ENCODE measurements at places on chromosomes 4 and X.

DNA sequence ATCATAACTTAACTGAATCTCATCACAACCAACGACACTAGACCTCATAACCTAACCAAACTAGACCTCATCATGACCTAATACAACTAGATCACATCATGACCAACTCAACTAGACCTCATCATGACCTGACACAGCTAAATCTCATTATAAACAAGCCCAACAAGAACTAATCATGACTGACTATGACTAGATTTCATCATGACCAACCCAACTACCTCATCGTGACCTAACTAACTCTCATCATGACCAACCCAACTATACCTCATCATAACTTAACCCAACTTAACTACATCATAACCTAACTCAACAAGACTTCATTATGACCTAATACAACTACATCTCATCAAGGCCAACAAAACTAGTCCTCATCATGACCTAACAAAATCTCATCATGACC is 86.8 kb downstream of the DHRSX start:
- DNase-seq: no peak

DNA sequence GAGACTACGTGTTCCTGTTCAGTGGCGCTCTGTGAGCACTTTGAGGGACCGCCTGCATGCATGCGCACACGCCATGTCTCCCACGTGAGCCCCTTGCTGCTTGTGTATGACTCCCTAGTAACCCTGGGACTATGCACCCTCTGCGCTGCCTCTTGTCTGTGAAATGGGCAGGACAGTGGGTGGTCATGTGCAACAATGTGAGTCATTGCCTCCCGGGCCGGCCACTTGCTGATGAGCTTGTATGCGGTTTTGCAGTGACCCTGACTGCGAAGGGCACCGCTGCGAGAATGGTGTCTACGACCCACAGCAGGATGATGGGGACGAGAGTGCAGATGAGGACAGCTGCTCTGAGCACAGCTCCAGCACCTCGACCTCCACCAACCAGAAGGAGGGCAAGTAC is 61.4 kb downstream of the TNIP2 start:
- DNase-seq: no peak

GRCh38 chr4:162126729-162127128 is 37.1 kb downstream of the FSTL5 start:
- no peak for DNase-seq

GRCh38 chrX:101485212-101485949 is at the start of gene ARMCX4:
Gene ARMCX4 (plus strand): TSS chrX:101485456. CDS start chrX:101488590, 3,134 bp downstream.
- peak; percentile 32 for DNase-seq

GRCh38 chr4:158353541-158354304 is 143.4 kb downstream of the TMEM144 start:
- DNase-seq: no peak

DNA sequence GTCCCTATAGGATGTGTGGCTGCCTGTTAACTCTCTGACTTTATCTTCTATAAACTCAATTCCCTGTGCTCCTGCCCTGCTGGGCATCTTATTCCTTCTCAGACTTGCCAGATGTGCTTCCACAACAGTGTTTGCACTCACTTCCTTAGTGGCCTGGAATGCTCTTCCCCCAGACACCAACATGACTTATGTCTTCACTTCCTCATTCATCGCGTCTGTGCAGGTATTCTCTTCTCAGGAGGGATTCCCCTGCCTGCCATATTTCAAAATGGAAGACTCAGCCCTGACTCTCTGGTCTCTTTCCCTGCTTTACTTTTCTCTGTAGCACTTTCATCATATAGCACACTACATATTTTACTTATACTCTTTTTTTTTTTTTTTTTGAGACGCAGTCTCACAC is 344.0 kb downstream of the CENPC start:
- no peak for DNase-seq

DNA sequence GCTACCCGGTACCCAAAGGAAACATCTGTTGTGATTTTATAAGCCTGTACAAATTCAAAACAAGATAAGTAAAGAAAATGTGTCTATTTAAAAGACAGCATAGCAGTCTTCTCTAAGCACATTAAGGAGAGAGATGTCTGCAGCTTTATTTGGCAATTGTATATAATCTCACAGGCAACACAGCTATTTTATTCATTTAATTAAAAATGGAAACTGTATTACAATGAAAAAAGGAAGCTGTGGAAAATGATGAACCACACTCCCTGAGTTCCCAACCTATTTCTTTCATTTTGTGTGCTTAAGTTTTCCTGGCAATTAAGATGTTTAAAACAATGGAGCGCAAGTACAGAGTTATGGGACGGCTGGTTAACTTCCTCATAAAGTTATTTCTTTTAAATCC is 78.4 kb downstream of the CBLL2 start:
- no peak for DNase-seq

GRCh38 chrX:46325312-46325877 is 219.8 kb downstream of the ZNF674 start:
- no peak for DNase-seq

- DNase-seq: no peak
Measured at GRCh38 chr4:138401334-138401733, 159.2 kb upstream of the SLC7A11 start.

DNA sequence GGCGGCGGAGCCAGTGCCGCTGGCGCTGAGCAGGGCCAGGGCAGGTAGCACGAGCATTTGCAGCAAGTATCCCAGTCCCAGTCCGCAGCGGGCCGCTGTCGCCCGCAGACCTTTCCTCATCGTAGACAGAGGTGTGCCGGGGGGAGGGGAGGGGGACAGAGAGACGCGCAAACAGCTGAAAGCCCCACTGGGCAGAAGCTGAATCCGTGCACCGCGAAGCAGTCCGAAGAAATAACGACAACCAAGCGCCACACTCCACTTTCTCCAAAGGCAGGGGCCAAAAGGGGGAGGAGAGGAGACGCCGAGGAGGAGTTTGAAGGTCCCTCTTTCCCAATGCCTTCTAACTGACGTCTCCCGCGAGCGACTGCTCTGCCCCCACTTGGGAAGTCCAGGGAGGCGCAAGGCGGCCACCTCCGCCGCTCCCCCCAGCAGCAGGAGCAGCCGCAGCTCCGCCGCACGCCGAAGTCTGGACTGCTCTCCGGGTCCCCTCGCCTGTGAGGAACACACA is at the start of gene UNC5C:
TSS of gene UNC5C (minus strand) at position 236 of the 508 bp plus-strand sequence.
- DNase-seq: no peak

- DNase-seq: no peak
Measured at GRCh38 chrX:150405006-150405405, 41.9 kb downstream of the MAMLD1 start.

- no peak for DNase-seq
Measured at GRCh38 chrX:111052478-111052877, 43.5 kb upstream of the PAK3 start.

- peak; percentile 63 for DNase-seq
Measured at GRCh38 chrX:20527558-20528011, 260.9 kb upstream of the RPS6KA3 start.

DNA sequence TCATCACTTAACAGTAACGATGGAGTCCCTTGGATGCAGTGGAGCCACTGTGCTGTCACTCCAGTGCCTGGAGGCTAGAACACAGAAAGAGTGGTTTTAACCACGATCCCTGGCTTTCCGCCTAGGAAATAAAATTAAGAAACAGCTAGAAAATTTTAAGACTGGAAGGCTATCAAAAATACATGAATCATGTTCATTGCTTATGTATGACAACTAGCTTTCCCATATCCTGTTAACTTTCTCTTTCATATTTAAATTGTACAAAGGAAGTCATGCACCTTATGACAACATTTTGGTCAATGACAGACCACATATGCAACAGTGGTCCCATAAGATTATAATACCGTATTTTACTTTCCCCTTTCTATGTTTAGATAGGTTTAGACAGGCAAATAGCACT is 115.1 kb downstream of the GALNTL6 start:
- no peak for DNase-seq

- DNase-seq: no peak
Measured at GRCh38 chr4:93732509-93732908, 96.0 kb upstream of the ATOH1 start.

GRCh38 chr4:89788206-89789072 is 48.5 kb downstream of the SNCA start:
- DNase-seq: no peak

DNA sequence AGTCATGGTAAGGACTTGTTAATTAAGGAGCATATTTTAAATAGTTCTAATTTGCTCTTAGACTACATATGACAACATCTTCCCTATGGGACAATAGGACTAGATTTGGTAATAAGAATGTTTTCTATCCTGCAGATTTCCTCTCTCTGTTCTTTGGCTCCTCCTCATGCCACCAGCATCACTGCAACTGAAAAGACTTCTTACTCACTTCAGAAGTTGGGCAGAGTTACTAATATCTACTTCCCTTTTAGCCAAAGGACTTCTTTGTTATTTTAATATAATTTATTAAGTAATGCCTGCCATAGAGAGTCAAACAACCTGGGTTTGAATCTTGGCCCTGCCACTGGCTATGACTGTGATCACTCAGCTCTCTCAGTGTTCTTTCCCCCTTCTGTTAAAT is 16.4 kb downstream of the MMAA start:
- DNase-seq: no peak

DNA sequence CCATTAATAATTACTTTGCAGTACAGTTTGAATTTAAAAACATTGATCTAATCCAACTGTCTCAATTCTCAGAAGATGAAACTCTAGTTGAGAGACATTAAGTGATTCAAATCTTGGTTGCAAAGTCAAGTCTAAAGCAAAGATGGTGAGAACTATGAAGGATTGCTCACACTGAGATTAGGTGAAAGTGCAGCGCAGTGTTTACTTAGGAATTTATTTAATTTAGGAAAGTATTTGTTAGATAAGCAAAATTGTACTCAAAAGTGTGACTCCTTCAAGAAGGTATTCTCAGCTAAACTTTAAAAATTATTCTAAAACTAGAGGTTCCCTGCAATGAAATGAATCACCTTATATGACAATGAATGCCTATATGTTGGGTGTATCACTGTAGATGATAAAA is 454.9 kb downstream of the PDGFC start:
- no peak for DNase-seq

DNA sequence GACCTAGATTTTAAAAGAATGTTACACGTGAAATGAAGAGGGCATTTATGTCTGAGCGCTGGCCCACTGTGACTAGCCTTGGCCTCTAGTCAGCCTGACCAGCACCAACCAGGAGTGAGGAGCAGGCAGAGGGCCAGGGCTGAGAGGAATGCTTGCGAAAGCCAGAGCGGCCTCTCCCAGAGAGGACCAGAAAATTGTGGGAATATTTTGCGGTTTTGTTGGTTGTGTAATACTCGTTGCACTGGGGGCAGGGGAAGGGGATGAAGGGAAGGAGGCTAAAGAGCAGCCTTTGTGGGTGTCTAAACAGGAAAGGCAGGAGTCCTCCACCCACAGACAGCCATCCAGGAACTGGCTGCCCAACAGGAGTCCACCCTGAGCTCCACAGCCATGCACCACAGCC is 3.8 kb downstream of the GABRE start:
- DNase-seq: no peak

DNA sequence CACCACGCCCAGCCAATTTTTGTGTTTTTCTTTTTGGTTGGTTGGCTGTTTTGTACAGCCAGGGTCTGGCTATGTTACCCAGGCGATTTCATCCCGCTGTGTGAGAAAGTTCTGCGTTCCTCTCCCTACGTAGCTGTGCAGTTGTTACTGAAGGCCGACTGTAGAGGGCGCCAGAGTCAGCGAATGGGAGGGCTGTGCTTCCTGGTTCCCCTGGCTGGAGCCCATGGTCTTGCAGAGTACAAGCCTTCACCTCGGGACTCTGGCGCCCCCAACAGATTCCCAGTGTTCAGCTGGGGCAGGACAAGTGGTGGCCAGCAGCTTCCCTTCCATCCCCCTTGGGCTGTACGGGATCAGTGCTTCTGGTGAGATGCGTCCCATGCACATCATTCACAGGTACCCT is 5.6 kb upstream of the CT45A1 start:
- DNase-seq: no peak

DNA sequence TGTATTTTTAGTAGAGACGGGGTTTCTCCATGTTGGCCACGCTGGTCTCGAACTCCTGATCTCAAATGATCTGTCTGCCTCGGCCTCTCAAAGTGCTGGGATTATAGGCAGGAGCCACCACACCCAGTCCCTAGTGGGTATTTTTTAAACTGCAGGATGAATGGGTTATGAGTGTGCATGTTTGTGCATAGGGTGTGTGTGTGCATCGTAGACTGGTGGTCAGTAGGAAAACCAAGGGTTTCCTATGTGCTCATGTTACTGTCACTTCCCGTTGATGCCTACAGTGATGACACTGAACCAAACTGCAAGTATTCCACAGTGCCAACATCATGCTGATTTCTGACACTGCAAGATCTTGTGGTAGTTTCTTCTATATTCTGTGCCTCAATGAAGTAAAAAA is 41.1 kb downstream of the DDIT4L start:
- no peak for DNase-seq

DNA sequence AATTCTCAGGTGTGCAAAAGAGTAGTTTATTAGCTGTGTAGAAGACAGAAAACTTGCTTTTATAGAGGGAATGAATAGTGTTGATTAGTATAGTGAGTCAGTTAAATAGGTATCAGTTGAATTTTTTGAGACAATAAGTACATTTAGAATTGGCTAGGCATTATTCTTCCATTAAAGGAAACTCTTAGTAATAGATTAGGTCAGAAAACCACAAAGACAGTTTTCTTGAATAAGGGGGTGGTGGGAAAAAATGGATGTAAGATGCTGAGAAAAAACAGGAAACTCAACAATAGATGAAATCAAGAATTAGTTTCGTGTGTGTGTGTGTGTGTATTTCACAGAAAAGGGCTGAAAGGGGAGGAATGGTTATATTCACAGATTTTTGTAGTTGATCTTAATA is 16.8 kb downstream of the CD38 start:
- no peak for DNase-seq

DNA sequence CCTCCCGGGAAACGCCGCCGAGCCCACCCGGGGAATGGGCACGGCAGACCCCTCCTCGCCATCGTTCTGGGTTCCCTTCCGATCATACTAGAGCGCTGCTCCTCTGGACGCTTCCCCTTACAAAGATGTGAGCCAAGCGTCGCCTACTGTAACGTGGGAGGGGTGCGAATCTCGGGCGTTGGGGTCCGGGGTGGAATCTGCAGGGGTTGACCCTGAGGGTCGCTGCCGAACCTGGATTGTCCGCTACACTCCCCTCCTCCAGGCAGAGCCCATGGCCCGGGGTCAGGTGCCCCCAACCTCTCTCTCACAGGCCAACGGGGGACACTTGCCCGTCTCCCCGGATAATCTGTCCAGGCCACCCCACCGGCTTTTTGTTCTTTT is 13.8 kb downstream of the BCOR start:
- no peak for DNase-seq

- DNase-seq: no peak
Measured at GRCh38 chrX:40108959-40109287, 11.2 kb upstream of the BCOR start.

DNA sequence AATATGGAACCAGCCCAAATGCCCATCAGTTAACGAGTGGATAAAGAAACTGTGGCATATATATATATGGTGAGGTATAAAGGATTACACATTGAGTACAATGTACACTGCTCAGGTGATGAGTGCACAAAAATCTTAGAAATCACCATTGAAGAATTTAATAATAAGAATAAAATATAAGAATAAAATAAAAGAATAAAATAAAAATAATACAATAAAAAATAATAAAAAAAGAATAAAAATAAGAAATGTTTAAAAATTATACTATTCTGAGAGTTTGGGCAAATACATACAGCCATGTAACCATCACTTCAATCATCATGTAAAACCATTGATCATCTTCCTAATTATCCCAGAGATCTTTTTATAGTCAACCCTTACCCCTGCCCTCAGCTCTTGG is 173.5 kb downstream of the AWAT2 start:
- no peak for DNase-seq

GRCh38 chr4:169121861-169122382 is 111.9 kb upstream of the CBR4 start:
- no peak for DNase-seq
